ENCODE measurements at places on chromosomes 4 and X.

DNA sequence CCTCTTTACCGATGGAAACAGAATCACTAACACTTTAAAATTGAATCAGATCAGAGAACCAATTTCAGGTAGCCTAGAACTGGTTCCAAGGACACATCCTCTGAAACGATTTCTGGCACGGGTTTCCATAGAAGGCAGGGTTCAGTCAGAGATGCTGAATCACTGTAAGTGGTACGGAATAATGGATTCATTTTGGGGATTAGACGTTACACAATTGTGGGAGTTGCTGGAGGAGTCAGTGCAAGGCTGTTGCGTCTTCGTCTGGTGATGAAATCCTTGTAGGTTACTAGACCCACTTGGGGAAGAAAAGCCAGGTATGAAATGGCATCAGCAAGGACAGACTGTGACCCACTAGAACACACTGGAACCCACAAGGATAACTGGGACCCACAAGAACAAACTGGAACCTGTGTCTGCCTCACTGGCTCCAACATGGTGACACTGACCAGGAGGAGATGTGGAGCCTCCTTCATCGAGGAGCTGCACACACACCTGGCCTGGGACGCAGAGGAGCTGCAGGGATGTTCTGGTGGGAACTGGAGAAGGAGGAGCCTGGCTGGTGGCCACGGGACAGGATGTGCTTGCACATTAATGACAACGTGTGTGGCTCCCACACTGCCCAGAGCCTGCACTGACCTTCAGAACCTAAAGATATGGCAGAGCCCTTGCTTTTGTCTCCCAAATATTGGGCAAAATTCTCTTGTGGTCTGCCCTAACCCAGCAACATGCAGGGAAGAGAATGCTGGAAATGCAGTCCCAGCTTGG is 105.1 kb downstream of the TRAPPC11 start:
- no peak for DNase-seq

DNA sequence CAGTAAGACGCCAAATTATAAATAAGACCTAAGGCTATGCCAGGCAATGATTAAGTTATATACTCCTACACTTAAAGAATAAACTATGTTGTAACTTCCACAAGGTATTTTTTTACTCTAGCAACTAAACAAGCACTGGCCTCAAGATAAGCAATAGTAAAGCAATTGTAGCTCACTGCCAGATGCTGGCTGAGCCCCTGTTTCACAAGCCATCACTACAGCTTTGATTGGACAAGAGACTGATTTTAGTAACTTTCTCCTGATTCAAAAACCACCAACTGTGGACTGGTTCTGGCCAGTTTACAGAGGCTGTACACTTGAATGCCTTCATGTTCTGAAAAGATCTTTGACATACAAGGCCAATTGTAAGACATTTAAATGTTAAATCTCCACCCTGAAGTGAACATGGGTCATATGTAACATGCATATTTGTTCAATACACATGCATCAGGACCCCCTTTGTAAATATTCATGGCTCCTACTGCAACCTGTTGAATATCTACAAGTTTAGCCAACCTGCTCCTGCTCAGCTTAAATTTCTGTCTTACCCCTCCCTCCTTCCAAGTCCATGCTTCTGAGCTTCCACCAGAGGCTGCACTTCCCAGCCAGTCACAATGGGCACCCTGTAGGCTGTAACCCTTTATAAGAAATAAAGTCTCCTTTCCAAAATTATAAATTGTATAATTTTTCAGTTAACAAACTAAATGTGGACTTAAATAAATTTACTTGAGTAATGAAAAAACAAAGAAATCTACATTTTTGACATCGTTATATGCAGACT is 423.6 kb downstream of the ANKRD50 start:
- no peak for DNase-seq

- no peak for DNase-seq
Measured at GRCh38 chr4:180240670-180241069, 2002.5 kb upstream of the TENM3 start.

DNA sequence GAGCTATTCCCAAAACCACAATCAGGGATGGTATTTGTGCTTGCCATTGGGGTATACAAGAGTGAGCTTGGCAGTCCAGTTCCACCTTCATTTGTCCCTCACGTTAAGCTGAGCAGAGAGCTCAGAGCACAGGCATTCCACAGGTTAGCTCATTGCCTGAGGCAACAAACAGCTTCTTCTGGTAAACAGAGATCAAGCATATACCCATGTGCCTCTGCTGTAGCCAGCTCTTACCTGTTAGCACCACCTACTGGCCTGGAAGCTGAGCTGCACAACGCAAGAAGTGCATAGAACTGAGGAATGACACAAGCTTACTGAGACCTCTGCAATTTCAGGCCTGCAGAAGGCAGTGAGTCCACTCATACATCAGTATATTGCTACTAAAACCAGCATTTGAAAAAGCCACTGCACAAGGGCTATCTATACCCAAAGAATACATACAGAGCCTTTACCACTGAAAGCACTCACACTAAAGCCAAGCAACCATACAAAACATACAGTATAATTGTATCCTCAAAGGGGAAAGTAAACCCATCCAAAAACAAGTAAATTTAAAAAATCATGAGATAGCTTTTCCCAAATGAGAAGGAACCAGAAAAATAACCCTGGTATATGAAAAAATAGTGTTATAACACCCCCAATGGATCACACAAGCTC is 258.3 kb upstream of the GABRA2 start:
- DNase-seq = no peak

DNA sequence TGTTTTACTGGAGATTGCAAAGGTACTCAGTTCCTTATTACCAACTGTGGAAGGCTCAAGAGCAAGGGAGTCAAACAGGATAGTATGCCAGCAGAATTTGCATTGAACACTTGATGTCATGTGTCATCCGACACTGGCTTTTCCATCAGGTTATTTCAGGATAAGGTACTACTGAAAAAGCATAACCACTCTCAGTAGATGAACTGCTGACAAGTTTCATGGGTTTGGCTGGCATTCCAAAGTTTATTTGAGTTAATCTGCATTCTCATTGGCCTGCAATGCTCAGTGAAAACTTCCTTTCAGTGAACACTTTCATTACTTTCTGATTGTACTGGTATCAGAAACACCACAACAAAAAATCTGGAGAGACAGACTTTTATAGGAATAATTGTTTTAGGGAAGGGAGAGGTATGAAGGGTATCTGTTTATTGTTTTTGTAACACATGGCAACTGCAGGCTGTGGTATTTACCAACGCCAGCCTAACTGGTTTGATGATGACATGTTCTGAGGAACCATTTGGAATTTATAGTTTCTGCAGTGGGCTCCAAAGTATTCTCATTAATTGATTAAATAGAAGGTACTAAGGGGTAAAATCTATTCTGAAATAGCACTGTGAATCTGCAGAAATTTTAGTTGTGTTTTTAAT is 345.7 kb upstream of the NR3C2 start:
- DNase-seq = no peak

GRCh38 chrX:71144651-71145050 is at the start of gene NLGN3:
TSS of gene NLGN3 (plus strand) at chrX:71144841. CDS start at chrX:71147750, 2,909 bp downstream.
- no peak for DNase-seq
